RKO (cell line): ENCODE measurements at places on chromosomes 16 and 17.
A peak's percentile ranks its signal among the peaks of the same experiment; 100 is the strongest.

GRCh38 chr17:64687961-64688360 is 25.9 kb upstream of the SMURF2 start:
- DNase-seq = no peak

DNA sequence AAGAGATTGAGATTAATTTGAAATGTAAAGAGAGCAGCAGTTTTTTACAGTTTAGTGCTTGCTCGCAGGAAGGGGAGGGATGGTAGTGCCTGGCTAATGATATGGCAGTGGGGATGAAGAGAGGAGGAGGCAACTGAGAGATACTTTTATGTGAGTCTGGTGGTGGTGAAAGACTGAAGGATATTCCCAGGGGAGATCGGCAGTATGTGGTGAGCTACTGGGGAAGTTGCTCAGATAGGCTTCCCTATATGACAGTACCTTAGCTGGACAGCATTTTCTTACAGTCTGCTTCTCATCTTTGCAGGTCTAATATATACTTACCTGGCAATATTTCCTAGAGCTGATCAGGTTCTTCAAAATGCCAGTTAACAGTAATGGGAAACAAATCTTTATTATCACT is 8.6 kb downstream of the CEP95 start:
- DNase-seq = no peak

DNA sequence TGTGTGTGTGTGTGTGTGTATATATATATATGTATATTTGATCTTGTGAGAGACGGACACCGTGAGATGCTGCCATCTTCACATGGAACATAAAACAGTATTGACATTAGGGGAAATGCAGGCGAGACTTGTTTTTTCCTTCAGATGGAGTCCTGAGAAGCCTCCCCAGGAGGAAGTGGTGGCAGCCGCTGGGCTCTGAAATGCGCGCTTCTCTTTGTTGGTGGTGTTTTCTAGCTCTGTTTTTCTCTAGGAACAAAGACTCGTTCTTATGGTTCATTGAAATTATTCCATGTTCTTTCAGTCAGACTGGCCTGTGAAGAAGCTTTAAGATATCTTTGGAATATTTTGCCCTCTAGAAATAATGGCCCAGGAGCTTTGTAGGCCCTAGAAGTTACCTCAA is 32.9 kb downstream of the SNX29 start:
- DNase-seq = no peak

GRCh38 chr17:40448639-40449261 is 5.5 kb downstream of the IGFBP4 start:
- DNase-seq = no peak

DNA sequence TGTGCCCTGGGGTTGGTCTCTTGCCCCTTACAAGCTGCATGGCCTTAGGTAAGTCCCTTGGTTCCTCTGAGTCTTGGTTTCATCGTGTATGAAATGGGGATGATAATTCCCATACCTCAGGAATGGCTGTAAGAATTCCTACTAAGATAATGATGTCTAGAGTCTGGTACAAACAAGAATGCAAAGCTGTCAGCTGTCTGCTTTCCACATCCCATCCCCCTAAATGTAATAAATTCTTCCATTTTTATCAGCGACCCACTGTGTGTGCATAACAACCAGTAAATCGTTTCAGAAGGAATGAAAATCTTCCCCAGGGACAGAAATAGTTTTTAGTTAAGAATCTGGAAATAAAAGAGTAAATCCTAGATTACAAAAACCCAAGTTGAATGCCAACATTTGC is 95.4 kb downstream of the CPPED1 start:
- DNase-seq = no peak

- peak; percentile 9 for DNase-seq
Observed at GRCh38 chr17:66347661-66348514, 45.5 kb downstream of the PRKCA start.

GRCh38 chr17:978103-979093 is 1.2 kb downstream of the NXN start:
- DNase-seq = no peak

GRCh38 chr17:66493283-66494019 is 191.0 kb downstream of the PRKCA start:
- no peak for DNase-seq

DNA sequence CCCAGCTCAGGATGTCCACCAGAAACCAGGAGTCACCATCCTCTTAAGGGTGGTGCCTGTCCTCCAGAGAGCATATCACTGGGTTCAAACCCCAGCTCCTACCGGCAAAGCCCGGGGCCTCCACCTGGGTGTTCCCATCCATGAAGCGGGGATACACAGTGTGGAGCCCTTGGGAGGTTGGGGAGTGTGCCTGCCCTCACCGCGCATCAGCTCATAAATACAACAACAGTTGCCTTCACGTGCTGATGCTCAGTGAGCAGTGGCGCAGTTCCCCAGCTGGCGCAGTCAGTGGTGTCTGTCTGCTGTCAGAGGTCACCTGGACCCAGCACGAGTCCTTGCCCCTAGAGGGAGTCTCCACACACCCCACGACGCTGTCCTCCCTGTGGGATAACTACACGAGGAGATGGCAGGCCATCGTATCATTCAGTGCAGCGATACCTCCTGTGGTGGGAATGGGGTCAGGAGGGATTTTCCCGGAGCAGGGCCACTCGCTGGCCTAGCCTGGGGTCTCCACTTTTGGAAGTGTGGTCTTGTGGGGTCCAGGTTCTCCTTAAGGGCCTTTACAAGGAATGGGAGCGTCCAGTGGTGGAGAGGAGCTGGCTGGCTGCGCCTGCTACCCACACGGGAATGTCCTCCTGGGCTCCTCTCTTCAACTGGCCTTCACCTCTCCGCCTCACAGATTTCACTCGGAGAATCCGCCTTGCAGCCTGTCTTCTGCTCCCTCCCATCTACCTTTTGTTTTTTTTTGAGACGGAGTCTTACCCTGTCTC is 2.3 kb upstream of the ELOB start:
- no peak for DNase-seq

- DNase-seq = no peak
Observed at GRCh38 chr17:49521088-49521450, 26.0 kb downstream of the NGFR start.

GRCh38 chr17:142102-142661 is 4.8 kb downstream of the SCGB1C2 start:
- peak; percentile 20 for DNase-seq

- DNase-seq = no peak
Observed at GRCh38 chr16:85418978-85419491, 194.1 kb upstream of the GSE1 start.

DNA sequence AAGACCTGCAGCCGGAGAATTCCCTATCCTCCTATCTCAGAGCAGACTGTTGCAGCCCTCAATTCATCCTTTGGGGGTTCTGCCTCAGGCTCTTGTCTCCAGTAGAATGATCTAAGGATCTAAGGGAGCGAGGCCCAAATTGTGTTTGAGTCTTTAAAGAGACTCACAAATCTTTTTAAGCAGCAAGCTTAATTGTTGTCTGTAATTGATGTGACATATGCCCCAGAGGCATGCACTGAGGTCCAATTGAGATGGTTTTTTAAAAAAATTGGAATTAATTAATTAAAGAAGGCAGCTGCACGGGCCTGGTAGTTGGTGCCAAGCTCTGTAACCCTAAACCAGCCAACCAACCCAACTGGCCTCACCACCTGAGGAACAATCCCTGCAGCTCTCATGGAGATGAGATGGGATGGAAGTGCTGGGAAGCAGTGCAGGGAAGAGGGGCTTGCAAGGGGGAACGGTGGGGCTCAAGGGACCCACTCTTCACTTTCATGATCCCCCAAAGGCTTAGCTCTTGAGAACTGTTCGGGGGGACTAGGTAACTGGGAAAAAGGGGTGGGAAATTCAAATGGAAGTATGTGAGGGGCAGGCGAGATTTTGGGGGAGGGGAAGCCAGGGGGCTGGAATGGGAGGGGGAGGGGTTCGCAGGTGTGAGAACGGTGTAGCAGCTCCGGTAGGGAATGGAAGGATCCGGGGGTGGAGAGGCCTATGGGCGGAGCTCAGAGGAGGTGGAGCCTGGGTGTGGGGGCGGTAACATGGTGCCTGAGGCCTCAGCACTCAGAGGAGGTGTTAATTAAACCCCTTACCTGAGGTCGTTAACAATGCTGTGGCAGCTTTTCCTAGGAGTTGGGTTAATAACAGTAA is 9.2 kb upstream of the ZNF652 start:
- no peak for DNase-seq

DNA sequence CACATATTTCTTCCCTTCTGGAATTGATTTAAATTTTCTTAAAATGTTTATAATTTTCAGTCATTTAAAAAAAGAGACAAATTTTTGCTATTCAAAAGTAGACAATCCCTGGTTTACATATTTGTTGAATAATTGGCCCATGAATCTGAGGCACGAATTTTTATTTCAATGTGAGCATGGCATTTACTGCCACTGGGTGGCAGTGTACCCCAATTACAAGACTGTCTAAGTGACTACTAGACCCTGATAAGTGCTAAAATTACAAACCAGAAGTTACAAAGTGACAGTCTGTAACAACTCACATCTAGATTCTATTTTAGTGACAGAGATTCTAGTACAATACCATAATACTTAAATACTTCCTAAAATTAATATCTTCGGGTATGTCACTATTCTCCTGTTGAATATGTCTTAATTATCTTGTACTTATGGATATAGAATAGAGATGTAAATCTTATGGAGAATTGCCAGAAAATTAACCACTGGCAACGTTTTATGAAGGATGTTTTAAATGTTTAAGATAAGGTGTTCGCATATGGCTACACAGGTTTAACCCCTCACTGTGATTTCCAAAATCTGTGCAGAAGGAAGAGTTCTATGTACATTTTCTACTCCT is 235.8 kb downstream of the MAP2K4 start:
- DNase-seq = peak; percentile 75

DNA sequence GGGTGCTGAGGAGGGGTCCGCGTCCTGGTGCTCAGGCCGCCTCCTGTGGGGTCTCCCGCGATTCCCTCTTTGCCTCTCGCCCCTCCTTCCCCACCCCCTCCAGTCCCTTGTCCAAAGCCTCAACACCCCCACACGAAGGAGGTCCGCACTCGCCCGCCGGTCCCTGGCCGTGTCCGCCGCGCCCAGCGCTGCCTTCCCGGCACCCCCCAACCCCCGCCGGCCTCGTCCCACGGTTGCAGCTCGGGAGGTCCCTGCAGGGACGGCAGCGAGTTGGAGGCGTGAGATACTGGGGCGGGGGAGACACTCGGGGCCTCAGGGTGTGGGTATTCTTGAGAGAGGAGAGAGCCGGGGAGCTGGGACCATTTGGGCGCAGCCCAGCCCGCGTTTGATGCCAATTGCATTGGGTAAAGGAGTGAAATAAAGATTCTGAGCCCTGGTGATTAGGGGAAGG is 468 bp downstream of the FLYWCH2 start:
- no peak for DNase-seq

GRCh38 chr16:50653633-50654519 is 27.2 kb downstream of the SNX20 start:
- DNase-seq = no peak

GRCh38 chr16:48393485-48394354 is 8.5 kb upstream of the SIAH1 start:
- DNase-seq = no peak

DNA sequence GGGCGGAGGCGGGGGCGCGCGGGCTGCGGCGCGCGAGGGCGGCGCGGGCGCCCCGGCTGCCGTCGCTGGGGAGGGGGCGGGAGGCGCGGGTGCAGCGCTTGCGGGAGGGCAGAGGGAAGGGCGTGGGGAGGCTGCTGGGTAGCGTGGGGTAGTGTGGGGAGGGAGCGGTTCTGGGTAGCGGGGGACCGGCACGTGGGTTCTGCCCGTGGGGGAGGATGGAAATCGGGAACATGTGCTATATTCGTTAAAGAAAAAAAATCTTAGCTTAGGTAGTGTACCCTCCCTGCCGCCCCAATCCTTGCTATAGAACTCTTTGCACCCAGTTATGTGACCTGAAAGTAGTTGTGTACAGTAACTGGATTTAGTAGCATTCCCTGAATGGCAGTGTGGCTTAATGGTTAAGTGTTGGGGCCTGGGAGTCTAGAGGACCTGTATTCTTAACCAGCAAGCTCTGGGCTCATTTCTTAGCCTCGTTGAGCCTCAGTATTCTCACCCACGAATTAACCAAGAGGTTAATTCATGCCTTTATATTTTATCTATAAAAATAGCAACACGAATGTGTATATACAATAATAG is 646 bp downstream of the RABEP1 start:
- peak; percentile 59 for DNase-seq

- no peak for DNase-seq
Observed at GRCh38 chr17:42286411-42287221, 1.7 kb upstream of the STAT5A start.
